ENCODE measurements at places on chromosomes 7 and 10.

DNA sequence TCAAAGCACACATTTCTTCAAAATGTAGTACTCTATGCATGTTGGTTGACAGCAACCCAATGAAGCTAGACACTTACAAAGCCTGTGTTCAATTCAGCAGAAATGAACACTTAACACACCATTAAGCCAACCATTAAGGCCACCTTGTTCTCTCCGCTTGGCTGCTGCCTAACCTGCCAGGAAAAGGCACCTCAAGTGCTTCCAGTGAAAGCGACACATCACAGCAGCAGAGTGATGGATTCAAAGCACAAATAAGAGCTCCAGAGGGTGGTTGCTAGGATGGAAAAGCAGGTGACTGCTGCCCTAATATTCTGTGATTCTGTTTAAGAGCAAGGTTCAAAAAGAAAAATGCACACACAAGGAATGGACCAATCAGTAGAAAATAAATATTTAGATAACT is 81.5 kb upstream of the GNAI1 start:
- no peak for DNase-seq

GRCh38 chr10:113128450-113129070 is 178.5 kb downstream of the TCF7L2 start:
- DNase-seq = no peak

GRCh38 chr7:149147752-149148653 is 750 bp downstream of the ZNF398 start:
- peak; percentile 38 for DNase-seq

DNA sequence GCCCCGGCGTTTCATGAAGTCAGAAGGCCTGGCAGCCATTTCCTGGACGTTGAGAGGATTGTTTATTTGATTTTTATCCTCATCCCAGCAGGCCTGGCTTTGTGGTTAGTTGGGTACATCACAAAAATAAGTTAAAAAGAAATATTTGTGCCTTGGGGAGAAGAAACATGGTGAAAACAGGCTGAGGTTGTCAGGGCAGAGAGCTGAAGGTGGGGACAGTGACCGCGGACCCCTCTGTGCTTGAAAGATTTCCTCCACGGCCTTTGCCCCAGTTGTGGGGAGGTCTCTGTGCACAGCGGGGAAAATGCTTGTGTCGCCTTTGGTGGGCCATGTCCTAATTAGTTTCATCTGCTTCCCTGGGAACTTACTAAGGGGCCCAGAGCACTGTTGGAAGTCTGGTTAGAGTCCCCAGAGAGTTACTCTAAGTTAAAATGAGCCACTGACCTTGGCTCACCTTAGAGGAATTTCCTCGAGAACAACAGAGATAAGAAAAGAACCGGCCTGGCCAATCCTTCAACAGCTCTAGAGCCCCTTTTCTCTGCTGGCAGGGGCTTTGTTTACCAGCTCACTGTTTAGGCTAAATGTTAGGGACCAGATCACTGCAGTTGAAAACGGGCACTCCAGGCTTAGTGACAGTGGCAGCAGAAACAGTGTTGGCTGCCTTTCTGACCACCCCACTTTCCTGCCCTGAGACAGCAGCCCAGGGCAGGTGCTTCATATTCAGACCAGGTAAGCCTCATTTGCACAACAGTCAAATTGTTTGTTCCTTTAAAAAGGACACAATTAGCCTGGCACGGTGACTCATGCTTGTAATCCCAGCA is 37.9 kb downstream of the CRCP start:
- no peak for DNase-seq

DNA sequence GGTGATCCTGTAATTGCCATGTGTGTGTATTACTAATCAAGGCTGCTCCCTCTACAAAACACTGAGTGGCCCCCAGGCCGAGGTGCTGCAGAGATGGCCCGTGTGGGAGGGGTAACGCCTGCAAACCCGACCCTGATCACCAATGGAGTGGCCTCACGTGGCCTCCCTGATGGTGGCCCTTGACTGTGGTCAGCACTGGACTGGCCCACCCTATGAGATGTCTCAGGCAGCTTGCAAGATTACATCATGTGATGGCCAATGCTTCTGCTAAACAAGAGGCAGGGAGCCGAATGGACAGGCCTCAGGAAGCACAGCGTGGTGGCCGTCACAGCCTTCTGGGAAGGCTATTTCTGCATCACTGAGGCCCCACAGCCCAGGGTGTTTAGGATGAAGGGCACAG is 186.4 kb downstream of the MGMT start:
- no peak for DNase-seq

DNA sequence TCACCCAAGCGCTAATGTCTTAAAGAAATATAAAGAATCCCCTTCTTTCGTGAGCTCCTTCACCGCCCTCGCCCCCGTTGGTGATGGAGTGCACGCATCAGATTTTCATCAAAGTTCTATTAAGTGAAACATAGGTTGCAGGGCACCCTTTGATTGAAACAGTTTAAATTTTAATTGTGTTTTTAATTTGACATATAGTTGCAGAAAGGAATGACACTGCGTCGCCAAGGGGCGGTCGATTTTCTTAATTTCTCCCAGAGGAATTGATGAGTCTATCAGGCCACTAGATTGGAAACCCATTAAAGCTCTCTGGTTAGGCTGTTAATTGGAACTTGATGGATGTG is 4.1 kb upstream of the HMX2 start:
- no peak for DNase-seq

- DNase-seq = no peak
Observed at GRCh38 chr10:117860135-117860534, 186.6 kb downstream of the RAB11FIP2 start.

GRCh38 chr10:115572740-115573455 is 479.7 kb downstream of the ATRNL1 start:
- no peak for DNase-seq

DNA sequence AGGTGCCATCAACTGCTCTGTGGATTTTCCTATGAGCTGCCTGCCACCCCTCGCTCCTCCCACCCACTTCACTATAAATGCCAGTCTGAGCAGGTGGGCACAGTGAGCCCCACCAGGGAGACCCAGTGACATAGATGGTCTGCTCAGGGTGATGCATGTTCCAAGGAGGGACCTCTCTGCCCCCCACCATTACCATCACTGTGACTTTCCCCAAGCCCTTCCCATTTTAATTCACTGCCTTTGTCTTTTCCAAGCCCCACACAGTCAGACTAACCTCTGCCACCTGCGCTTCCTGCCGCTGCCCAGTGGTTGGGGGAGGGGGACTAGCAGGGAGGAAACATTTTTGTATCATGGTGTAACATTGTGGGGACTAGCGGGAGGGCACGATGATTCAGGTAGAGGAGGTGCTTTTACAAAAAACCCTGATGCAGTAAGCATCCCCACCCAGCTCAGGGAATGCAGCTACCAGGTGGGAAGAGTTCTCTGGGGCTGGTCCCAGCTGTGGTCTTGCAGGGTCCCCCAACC is 24.6 kb downstream of the PRSS2 start:
- no peak for DNase-seq

- no peak for DNase-seq
Observed at GRCh38 chr10:35042783-35043182, 47.4 kb downstream of the CUL2 start.

GRCh38 chr10:96541921-96542320 is 28.2 kb upstream of the TLL2 start:
- no peak for DNase-seq

GRCh38 chr7:75968561-75969001 is 25.8 kb downstream of the TMEM120A start:
- DNase-seq = no peak

- DNase-seq = peak; percentile 75
Observed at GRCh38 chr7:76302347-76303201, at the start of gene HSPB1. HSPB1 (plus strand) TSS chr7:76302673; CDS start chr7:76302713, 40 bp downstream.

- no peak for DNase-seq
Observed at GRCh38 chr7:157594306-157594705, 257.5 kb downstream of the DNAJB6 start.

GRCh38 chr10:30722956-30723620 is 93.5 kb upstream of the LYZL2 start:
- no peak for DNase-seq

- no peak for DNase-seq
Observed at GRCh38 chr10:113735913-113736312, 15.6 kb upstream of the PLEKHS1 start.

GRCh38 chr10:75261813-75262705 is 26.3 kb upstream of the COMTD1 start:
- DNase-seq = no peak

DNA sequence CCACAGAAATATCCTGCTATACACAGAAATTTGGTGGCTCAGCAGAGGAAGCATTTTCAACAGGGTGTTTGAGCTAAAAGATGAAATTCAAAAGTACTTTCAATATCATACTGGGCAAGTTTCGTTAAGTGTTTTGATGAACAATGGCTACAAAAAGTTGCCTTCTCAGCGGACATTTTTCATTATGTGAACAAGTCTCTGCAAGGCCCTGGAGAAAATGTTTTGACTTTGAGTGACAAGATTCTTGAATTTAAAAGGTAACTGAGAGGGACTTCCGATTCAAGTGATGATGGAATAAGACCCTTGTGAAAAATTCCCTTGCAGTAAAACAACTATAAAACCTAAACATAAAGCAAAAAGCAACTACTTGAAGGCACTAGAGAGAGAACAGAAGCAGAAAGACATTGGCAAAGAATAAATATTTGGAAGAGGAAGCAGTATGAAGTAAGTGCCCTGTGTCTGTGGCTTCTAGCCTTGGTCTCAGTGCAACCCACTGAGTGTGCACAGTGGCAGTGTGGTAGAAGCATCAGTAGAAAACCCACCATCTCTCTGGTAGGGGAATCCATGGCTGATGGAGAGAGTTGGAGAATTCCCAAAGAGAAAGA is 62.5 kb upstream of the NAMPT start:
- no peak for DNase-seq

- no peak for DNase-seq
Observed at GRCh38 chr10:124033887-124034218, 59.5 kb downstream of the CHST15 start.

- DNase-seq = no peak
Observed at GRCh38 chr7:85474234-85474633, 287.4 kb upstream of the SEMA3D start.

DNA sequence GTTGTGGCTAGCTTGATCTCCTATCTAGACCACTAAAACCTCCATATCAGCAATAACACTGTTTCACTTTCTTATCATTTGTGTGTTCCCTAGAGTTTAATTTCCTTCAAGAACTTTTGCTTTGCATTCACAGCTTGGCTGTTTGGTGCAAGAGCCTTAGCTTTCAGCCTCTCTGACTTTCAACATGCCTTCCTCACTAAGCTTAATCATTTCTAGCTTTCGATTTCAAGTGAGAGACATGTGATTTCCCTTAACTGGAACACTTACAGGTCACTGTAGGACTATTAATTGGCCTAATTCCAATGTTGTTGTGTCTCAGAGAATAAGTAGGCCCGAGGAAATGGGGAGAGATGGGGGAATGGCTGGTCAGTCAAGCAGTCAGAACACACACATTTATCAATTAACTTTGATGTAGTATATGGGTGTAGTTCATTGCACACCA is 10.6 kb upstream of the BPGM start:
- DNase-seq = no peak

GRCh38 chr10:120477743-120478141 is 20.7 kb downstream of the PLPP4 start:
- no peak for DNase-seq

DNA sequence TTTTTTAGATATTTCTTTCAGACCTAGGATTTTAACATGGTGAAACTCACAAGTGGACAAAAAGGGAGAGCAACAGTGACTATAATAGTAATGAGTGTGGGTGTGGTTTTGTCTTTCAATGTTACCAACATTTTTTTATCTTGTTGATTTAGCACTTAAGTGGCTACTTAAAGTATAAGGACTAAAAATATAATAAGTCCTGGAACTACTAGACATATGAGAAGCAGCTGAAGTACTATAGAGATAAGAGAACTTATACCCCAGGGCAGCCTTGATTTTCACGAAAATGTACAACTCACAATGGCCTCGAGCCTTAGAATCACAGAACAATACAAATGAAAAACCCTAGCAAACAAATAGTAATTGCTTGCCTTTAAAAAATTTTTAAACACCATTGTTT is 1151.8 kb downstream of the TYW1 start:
- DNase-seq = no peak

DNA sequence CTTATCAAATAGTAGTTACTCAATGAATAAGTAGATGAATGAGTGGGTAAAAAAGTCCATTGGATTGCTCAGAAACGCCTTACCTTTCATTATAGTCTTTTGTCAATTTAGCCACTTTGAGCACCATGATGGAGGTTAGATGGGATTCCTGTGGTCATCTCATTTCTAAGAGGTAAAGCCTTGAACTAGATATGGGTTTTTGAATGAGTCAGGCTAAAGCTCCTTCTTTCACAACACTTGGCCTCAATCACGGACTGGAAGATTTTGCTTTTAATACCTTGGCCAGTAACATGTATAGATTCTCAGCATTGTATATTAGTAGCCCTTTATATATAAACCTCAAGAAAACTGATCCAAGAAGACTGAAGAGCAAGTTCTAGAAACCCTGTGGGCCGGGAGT is 99.7 kb upstream of the CCDC6 start:
- DNase-seq = no peak

DNA sequence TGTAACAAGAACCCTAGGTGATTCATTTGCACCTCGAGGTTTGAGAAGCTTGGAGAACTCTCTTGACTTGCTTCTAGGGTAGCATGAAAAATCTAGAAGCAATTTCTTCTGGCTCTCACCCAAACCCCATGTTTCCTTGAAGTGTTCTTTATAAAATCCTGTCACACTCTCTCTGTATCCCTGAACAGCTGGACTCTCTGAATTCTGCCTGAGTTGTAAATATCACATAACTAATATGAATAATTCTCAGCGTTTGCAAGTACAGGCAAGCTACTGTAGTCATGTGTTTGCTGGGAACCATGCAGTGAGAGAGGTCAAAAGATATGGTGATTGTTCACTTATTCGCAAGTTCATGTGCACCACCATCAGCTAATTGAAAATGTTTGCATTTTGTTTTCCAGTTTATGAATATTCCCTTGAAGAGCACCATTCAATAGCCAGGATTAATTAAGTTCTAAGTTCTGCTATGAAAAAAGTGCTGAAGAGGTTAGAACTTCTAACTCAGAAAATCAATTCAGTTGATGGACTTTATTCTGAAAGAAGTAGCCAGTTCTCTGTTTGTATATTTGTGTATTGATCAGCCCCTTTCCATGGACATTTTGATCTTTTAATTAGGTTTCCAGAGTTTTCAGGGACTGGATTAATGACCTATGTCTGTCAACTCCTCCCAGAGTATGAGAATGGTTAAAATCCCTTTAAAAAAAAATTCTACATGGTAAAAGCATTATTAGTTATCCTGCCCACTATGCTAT is 243.0 kb downstream of the PLXDC2 start:
- no peak for DNase-seq

GRCh38 chr7:138784692-138785091 is 13.1 kb upstream of the TMEM213 start:
- DNase-seq = no peak

- DNase-seq = no peak
Observed at GRCh38 chr7:28239823-28240204, 59.2 kb upstream of the JAZF1 start.

DNA sequence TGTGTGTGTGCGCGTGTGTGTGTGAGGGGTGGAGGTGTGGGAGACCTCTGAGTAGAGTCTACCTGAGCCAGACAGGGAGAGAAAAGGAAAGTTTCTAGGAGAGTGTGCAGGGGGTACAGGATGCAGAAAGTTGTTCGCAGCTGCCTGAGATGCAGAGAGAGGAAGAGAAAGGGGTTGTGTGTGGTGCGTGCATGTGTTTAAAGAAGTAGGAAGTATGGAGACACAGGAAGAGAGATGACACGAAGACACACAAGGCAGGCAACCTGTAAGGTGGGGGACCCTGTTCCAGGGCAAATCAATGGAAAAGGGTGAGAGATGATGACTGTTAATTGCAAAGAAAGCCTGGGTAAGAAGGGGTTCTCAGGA is 52.2 kb downstream of the C10orf105 start:
- no peak for DNase-seq

Measured in omental fat pad (tissue), 4 donors.